ENCODE measurements at places on chromosomes 6 and 20.

DNA sequence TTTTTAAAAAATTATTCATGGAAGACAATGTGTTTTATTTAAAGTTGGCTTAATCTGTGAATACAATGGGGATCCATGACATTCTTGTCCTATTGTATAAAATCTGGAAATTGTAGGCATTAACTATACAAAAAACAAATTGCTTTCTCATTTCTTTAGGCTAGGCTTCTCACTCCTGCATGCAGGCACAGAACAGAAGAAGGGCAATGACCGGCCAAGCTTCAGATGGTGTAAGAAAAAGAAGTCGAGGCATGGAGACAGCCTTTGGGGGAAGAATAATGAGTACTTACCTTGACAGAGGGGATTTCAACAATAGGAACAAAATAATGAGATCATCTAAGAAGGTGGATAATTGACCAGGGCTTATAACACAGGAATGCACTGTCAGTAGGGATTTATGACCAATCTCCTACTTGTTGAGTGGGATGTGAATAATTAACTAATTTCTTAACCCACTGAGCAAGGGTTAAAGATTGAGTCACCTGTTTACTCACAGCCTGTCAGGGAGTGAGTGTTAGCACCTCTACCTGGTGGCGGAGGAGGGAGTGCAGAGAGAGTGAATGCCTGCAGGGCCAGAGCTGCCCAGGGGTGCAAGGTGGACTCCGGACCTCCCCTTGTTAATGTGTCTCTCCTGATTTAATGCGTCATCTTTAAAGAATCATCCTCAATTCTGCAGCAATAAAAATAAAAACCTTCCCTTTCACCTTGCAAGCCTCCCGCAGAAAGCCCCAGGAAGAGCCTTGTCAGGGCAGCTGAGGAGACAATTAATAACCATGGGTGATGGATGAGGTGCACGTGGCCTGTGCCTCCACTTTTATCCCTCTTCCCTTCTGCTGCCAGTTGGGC is 3.9 kb downstream of the SLC22A2 start:
- DNase-seq: no peak

DNA sequence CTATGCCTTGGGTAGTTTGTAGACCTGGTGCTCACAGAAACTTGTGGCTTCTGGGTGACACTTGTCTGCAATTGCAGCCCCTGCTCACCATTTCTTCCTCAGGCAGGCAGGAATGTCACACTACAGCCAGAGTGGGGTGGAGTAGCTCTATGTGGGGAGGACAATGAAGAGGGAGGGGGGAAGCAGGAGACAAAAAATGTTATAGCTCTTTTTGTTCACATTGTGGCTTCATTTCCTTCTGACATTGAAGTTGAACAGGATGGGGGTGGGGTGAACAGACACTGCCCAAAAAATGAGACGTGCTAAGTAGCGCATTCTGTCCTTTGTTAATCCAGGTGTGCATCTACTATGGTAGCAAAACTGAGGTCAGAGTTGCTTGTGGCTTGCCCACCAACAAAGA is at the start of gene THEMIS:
TSS of gene THEMIS (minus strand) at position 124 of the 400 bp plus-strand sequence. CDS start 126 bp downstream, outside the sequence.
- DNase-seq: no peak

DNA sequence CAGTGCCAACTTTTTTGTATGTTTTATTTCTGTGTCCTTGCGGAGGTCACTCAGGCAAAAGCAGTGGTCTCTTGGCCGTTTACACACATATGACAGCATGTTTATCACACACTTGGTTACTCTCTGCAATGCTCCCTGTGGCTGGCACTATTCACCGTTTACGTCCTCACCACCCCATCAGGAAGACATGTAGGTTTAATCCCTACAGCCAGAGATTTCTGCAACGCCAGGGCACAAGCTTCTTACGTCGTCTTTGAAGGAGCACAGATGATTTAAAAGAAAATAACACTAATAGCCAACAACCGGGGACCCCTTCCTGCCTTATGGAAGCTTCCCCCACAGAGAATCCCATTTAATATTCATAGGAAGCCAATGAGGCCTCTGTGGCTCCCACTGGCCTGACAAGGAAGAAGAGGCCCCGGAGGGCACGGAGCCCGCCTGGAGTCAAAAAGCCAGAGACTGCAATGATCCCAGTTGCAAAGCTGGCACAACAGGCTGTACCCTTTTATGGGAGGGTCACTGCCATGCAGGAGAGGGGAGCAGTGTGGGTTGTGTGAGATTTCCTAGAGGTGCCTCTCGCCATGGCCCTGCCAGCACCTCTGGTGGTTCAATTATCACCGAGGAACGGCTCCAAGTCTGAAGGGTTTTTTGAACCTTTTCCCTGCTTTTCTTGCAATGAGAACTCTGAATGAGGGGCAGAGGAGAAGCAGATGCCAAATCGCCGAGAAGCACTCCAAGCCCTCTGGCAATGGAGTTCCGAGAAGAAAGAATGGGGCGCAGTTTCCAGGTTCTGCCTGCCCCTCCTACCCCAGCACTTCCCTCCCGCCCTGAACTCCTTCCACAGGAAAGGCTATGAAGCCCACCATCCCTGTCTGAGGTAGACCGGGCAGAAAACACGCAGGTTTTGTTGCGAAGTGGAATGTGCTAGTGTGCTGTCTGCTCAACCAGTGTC is 96.2 kb downstream of the THBS2 start:
- no peak for DNase-seq

DNA sequence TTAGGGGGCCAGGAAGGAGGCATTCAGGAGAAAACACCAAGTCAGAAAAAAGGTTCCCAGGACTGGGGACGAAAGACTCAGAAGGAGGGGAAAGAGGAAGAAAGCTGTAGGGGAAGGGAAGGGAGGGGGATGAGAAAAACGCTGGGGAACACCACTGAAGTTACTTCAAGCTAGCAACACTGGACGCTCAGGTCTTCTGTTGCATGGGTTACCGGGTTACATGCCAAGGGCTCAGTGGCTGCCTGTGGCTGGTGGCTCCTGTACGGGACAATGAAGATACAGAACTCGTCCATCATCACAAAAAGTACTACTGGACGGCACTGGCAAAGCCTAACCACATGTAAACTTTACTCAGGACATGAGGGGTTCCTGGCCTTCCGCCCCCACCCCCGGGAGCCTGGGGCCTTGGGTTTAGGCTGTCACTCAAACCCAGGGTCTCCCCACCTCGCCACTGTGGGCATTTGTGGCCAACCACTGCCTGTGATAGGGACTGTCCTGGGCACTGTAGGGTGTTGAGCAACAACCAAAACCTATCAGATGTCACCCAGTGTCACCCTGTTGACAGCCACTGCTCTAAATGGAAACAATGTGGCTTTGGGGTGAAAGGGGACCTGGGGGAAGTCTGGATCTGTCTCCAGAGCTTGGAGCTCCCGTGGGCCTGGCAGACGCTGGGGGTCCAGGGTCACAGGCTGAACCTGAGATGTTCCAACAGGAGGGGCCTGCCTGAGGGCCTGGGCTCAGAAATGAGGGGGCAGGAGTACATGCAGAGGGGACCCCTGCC is 40.3 kb upstream of the CD93 start:
- peak; percentile 62 for DNase-seq

GRCh38 chr6:103723438-103724322 is 1136.0 kb downstream of the HACE1 start:
- no peak for DNase-seq

- no peak for DNase-seq
These were observed 34.4 kb upstream of the NHSL1 start for GRCh38 chr6:138533667-138534066.

DNA sequence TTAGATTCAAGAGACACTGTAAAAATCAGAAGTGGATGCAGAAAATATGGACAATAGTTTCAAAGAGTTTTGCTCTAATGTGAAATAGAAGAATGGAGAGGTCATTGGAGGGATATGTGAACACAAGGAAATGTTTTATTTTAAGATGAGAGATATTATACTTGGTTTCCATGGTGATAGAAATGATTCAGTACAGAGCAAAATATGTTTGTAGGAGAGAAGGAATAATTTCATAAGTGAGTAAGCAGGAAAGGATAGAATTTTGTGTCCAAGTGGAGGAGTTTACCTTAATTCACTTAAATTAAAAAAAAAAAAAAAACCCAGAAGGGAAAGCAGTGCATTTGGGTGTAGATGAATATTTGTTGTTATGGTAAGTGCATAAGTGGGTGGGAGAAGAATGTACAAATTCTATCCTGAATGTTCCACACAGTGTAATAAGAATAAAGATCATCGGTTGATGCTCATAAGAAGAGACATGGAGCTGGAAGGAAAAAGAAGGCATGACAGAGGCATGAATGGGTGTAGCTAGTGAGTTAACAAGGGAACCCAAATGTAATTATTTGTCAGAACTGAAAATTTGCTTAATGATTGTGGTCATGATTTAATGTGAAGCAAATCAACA is 688.9 kb upstream of the GJE1 start:
- no peak for DNase-seq

DNA sequence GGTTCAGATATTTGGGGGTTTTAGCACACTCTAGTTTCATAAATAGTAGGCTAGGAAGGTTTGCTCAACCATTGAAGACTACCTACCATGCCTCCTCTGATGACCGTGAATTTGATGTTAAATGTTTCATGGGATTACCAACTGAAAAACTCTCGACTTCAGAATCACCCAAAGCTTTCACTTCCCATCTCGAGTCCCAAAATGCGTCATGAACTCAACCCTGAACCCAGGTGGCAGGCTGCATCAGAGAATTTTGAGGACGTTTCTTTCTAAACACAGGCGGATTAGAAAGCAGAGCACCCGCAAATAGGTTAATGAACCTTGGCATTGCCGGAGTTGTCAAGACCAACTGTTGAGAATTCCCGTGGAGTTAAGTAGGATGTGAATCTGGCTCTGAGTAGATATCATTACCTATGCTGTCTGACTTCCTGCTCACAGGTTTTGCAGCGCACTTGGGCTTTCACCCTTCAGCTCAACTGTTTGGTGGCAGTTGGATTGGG is 98.4 kb upstream of the ADTRP start:
- no peak for DNase-seq

- no peak for DNase-seq
These were observed 94.9 kb upstream of the MTHFD1L start for GRCh38 chr6:150770637-150771036.

- DNase-seq: peak; percentile 54
These were observed 600 bp downstream of the XPO5 start for GRCh38 chr6:43575105-43575771.

Data from suppressor macrophage treated with lipopolysaccharide for 4 hours (primary cell).